CD4-positive, alpha-beta T cell treated with Interleukin-1 beta for 1 hour (primary cell): ENCODE measurements at places on chromosomes 5 and 9.

DNA sequence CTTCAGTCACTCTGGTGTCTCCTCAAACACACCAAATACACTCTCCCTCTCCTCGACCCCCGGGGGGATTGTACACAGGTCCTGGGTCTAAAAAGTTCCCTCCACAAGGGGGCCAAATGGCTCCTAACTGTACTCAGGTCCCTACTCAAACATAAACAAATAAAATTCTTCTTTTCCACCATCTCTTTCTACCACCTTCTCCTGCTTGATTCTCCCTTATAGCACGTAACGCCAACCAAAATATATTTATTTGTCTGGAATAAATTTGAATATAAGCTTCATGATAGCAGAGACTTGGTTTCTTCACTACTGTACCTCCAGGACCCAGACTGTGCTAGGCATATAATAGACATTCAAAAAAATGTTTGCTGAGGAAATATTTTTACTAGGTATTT lies 21.4 kb downstream of the ZNF608 start:
- no peak for DNase-seq

GRCh38 chr5:18023275-18023674 lies 389.0 kb downstream of the TAF11L14 start:
- DNase-seq: no peak

DNA sequence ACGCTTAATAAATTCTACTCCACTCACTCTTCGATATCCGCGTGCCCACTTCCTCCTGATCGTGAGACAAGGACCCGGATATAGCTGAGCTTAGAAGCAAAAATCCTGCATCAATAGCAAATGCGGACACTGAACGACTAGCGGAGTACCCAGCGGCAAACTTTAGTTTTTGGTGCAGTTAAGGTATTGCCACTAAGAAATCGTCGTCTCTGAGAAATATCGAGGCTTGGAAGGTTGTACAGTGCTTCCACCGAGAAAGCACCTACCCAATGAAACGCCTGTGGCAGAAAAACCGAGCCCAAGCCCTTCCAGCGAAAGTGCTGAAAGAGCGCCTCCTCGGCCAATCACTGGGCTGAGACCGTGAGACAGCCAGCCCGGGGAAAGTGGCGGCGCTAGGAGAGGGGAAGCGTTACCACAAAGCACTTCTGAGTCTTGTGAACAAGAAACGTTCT lies 32.2 kb downstream of the ANXA2R start:
- peak; percentile 88 for DNase-seq

GRCh38 chr5:107894361-107894760 lies 223.6 kb upstream of the EFNA5 start:
- DNase-seq: no peak

GRCh38 chr5:111779922-111780292 lies 22.9 kb upstream of the NREP start:
- no peak for DNase-seq

- DNase-seq: no peak
Observed at GRCh38 chr5:95615164-95615467, 4.8 kb upstream of the GPR150 start.

DNA sequence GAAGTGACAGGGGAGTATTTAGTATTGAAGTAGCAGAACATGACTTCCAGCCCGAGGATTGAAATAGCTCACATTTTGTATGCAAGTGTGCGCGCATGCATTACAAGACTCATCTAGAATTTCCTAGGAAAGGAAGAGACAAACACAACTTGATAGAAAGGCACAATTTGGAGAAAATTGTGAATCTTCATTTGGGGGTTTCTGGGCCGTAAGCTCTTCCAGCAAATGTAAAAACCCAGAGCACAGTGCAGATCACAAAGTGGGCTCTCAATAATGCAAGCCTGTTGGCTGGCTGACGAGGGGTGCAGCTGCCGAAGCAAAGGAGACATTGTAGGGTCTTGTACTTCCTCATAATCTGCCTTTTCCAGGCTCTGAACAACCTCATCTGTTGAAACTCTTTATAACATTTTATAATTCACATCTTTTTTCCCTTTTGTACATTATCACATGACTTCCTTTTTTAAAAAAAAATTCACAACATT lies 109.0 kb downstream of the BAAT start:
- DNase-seq: no peak

- DNase-seq: no peak
Observed at GRCh38 chr5:157652377-157652692, at the start of gene SOX30. Gene SOX30, minus strand, starts transcription at chr5:157652438. Its CDS starts 360 bp downstream, at chr5:157652078.

DNA sequence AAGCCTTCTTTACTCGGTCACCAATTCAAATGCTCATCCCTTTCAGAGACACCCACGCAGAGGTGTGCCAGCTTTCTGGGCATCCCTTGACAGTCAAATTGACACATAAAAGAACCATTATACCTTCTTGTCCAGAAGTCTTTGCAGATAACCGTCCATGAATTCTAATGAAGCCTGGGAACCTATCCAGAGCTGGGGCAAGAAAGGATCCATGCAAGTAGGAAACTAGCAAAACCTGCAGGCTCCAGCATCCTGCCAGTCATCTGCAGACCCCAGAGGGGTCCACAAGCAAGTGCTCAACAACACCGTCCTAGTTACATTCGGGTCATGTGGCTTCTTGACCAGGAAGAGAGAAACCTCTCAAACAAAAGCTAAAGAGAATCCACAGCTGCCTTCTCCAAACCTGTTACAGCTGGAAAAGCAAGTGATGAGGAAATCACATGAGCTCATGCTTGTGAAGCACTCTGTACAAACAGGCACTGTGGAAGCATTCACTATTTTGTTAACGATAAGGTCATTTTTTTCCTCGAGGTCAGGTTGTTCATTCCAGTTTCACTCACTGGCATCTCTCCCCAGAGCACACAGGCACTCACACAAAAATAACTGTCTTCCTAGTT lies 80.2 kb upstream of the DMRT1 start:
- no peak for DNase-seq

DNA sequence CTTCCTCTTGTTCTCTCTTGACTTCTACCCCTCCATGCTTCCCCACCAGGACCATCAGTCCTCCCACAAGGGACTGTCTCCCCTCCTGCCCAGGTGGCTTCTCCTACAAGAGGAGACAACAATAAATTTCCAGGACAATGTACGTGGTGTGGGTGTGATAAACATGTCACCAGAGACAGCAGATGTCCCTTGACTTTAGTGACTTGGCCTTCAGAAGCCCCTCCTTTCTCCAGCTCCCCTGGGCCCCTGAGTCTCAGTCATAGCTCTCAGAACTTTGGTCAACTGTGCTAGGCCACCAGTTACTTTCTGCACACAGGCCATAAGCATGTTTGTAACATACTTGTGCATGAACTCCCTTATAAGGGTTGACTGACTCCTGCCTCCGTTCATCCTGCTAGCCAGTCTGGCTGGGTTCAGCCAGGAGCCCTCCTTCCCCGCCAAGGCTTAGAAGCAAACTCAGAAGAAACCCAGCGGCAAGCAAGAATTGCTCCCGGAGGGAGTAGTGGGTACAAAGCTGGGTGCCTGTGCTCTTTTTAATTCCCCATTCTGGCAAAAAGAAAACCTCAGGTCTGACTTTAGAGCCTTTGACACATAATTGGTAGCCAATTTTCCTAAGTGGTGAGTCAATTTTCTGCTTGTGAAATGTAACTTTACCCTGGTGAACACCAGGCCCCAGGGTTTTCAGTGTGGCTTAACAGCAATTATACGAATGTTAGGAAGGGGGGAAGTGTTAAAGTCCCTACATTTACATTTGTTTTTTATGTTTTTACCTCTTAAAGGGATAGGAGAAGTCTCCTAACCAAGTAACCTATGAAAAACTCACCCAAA lies 49.2 kb downstream of the EBF1 start:
- no peak for DNase-seq

DNA sequence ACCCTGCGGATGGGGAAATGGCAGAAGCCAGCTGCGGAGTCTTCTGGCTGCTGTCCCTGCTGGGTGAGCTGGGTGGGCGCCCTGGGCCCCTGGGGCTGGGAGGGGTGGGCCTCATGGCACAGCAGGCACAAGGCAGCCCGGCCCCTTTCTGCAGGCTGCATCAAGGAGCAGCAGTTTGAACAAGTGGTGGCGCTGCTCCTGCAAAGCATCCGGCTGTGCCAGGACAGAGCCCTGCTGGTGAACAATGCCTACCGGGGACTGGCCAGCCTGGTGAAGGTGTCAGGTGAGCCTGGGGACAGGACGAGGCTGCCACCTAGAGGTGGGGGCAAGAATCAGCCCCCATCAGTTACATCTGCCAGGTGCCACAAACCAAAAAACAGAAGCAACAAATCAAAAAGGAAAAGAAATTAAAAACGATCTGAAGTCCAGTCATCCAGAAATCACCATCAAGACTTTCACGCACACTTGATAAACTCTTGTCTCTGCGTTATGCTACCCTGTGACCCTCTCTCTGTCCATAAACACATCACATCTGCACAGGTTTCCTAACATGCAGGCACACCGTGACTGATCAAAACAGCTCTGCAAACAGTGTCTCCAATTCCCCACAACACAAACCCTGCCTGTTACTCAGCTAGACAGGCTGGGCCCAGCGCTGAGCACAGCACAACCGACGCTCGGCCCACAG lies 13.9 kb downstream of the REXO4 start:
- DNase-seq: peak; percentile 61
